ENCODE measurements at places on chromosomes 1 and 21. TPM values are rescaled to one million over a fixed set of nuclear protein-coding genes. Genes with fewer than 3 reads are reported as not detected.

Gene OR10Z1
- not detected for total RNA-seq

Gene GPR3
- total RNA-seq, result 2.0 TPM

Gene FMO2
- 3.0 TPM for total RNA-seq

- H3K4me3 ChIP-seq, result no peak overlapping the region
- no peaks in the 10 kb centered on the region for H3K27me3 ChIP-seq
- no peak for DNase-seq
Measured at GRCh38 chr21:36804874-36805611, 106.1 kb downstream of the SIM2 start.

DNA sequence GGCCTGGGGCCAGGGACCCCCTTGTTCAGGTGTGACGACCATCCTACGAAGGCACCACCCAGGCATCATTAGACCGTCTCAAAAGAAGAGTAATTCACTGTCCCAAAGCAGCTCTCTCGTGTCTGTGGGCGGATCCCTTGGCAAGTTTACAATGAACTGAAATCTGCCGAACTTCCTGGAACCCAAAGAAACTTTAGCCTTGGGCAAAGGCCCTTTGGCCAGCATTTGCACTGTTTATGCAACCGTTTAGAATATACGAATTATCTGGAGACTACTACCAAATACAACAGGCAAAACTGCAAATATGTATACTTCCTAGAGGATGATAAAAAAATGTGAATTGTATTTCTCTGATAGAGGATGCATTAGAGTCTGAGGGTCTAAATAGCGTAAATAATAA, 1.4 kb upstream of the SOD1 start:
- no peak overlapping the region for H3K4me3 ChIP-seq
- no peaks in the 10 kb centered on the region for H3K36me3 ChIP-seq
- H3K27me3 ChIP-seq, result no peaks in the 10 kb centered on the region

DNA sequence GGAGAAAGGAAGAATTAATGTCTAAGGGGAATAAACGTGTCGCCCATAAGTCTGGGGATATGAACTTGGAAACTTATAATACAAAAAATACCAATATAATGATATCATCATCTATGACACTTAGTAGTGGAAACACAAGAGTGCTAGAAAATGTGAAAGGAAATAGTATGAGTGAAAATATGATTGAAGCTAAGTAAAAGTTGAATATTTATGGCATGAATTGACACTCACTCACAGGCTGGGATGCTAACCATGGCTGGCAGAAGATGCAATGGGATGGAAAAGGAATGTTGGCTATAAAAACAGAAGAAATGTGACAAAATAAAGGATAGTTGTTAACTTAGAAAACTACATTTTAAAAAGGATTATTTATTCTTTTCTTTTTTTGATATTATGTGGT, 120.1 kb downstream of the XPR1 start:
- H3K27me3 ChIP-seq, result no peaks in the 10 kb centered on the region
- no peaks in the 10 kb centered on the region for H3K4me1 ChIP-seq
- no peak overlapping the region for H3K4me3 ChIP-seq
- DNase-seq, result no peak

GRCh38 chr21:31107871-31108270, 69.6 kb upstream of the KRTAP19-8 start:
- no peak overlapping the region for H3K4me3 ChIP-seq
- H3K36me3 ChIP-seq, result no peaks in the 10 kb centered on the region
- H3K27me3 ChIP-seq, result no peaks in the 10 kb centered on the region
- H3K4me1 ChIP-seq, result no peaks in the 10 kb centered on the region
